ENCODE measurements at places on chromosomes 1 and 21. TPM values are rescaled to one million over a fixed set of nuclear protein-coding genes. Genes with fewer than 3 reads are reported as not detected.

The FAM131C gene
- total RNA-seq: 0.81 TPM

The SPATA6 gene
- 31.4 TPM for total RNA-seq

The SHE gene
- total RNA-seq: 10.2 TPM

The YIPF1 gene
- 17.8 TPM for total RNA-seq

The LYPD8 gene
- total RNA-seq: 1.1 TPM

The RAB3B gene
- total RNA-seq: 4.3 TPM

The AMY2A gene
- total RNA-seq: 8.4 TPM

The LRP8 gene
- total RNA-seq: 1.2 TPM

- DNase-seq: no peak
Observed at GRCh38 chr1:67555461-67556296, 125.5 kb upstream of the SERBP1 start.

GRCh38 chr1:184157394-184157742 is 105.8 kb downstream of the TSEN15 start:
- no peak for DNase-seq

DNA sequence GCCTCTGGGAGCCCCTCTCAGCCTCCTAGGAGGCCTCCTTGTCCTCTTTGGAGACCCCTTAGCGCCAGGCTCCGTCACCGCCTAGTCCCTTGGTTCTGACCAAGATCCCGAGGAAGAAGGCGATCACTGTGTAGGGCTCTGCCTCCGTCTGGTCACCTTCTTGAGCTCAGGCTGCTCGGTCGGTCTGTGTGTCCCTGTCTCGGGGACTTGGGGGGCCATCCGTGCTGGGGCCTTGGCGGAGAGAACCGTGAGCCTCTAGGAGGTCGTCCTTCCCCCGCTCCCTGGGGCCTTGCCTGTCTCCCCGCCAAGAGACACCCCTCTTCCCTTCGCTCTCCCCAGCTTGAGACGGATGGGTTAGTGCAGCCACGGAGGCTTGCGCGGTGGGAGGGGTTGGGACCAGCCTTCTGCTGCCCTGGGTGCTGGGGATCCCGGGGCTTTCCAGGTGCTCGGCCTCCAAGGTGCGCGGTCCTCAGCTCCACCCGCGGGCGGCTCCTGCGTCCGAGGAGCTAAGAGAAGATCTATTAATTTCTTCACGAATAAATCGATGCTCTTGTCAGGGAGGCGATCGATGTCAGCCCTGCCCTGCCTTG is 701 bp upstream of the INSRR start:
- no peak for DNase-seq

DNA sequence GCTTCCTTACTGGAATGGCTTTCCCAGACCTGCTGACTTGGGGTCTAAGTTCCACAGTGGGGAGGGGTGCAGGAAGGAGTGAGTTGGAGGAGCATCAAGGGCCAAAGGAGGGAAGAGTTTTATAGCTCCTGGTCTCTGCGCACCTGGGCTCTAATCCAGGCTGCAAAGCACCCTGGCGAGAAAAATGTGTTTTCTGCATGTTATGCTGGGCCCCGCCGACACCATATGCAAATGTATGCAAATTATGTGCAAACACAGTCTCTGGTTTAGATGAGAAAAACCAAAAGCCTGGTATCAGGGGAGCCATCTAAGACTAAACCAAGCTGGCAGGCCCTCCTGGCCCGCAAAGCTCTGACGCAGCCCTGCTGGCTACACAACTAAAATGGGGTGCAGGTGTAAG is 95.0 kb downstream of the VWA5B1 start:
- DNase-seq: no peak

DNA sequence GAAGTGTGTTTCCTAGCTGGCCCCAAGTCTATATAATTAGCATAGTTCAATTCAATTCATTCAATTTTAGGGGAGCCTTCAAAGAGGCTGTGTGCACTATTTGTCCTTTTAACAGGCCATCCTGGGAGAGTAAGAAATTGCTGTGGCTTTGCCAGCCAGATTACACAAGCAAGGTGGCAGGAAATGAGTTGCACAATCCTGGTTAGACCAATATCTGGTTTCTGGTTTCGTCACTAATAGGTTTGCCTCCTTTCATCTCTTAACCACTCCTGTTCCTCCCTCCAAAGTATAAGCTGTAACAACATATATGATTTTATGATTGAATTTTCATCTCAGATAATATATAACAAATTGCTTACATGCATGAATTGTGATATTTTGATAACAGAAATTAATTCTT is 84.1 kb upstream of the NEGR1 start:
- no peak for DNase-seq

- no peak for DNase-seq
Observed at GRCh38 chr1:210535761-210536160, 207.1 kb downstream of the HHAT start.

- no peak for DNase-seq
Observed at GRCh38 chr1:158969855-158970254, 38.5 kb downstream of the PYHIN1 start.

- DNase-seq: no peak
Observed at GRCh38 chr1:174693085-174693484, 245.3 kb downstream of the GPR52 start.

GRCh38 chr1:44777969-44778635 is 2.8 kb downstream of the RPS8 start:
- no peak for DNase-seq

- no peak for DNase-seq
Observed at GRCh38 chr1:162530307-162530987, 31.1 kb upstream of the UAP1 start.

DNA sequence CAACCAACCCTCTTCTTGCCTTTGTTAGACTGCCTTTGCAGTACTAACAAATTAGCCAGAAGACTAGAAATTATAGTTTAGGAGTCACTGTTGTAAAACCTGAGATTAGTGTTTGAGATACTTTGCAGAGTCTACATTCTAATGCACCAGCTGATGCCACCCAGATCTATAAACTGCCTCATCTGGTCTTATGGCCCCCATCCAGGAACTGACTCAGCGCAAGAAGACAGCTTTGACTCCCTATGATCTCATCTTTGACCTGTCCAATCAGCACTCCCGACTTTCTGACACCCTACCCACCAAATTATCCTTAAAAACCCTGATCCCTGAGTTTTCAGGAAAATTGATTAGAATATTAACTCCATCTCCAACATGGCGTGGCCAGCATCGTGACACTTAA is 334.6 kb downstream of the RGS7 start:
- DNase-seq: no peak

DNA sequence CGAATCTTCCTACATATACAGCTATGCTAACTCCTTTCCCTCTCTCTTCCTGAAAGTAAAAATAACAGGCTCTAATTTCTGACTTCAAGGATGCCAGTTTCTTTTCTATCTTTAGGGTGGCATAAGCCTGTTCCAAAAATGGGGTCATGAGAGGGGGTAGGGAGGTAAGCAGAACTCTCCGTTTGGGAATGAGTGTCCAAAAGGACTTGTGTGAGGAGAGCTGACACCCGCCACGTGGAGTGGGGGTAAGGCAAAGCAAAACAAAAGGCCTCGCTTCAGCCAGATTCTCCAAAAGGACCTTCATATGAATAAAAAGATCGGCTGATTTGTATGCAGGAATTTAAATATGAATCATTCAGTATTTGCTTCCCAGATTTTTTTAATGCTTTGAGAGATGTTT is 28.6 kb downstream of the PLPPR4 start:
- no peak for DNase-seq

- no peak for DNase-seq
Observed at GRCh38 chr1:93665015-93665414, 16.6 kb downstream of the BCAR3 start.

GRCh38 chr1:229984310-229984991 is 82.6 kb upstream of the GALNT2 start:
- no peak for DNase-seq

GRCh38 chr1:200634261-200635122 is 13.9 kb upstream of the KIF14 start:
- DNase-seq: no peak

- DNase-seq: no peak
Observed at GRCh38 chr1:102190429-102190828, 193.7 kb upstream of the OLFM3 start.

DNA sequence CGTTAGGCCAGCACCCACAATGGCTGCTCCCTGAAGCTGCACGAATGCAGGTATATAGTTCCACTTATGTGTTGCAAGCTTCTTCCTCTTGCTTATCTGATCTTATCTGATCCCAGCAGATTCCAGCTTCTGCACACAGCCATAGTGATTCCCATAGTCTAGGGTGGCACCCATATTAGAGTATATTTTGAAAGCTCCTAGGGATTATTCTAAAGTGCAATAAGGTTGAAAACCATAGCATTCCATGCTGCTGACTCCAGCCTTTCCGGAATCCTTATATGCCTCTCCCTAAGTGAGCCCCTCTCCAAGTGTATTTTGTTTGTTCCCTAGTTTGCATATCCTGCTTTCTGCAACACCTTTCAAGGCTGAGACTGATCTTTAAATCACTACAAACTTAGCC is 432.0 kb downstream of the SETD4 start:
- DNase-seq: no peak

DNA sequence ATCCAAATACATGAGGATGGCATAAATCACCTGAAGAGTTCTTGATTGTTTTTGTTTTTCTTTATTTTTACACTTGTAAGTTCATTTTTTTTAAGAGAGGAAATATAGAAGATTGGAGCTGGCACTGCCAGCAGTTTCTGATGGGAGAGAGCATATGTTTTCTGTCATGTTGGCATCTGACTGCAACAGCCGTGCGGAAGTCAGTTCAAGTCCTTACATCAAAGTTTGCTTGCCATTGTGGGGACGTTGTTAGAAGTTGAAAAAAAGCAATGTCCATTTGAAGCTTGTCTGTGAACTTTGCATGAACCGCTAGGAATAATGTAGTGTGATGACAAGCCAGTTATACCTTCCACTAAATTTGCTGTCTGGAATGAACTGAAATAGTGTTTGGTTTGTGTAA is 126.5 kb upstream of the USH2A start:
- no peak for DNase-seq

DNA sequence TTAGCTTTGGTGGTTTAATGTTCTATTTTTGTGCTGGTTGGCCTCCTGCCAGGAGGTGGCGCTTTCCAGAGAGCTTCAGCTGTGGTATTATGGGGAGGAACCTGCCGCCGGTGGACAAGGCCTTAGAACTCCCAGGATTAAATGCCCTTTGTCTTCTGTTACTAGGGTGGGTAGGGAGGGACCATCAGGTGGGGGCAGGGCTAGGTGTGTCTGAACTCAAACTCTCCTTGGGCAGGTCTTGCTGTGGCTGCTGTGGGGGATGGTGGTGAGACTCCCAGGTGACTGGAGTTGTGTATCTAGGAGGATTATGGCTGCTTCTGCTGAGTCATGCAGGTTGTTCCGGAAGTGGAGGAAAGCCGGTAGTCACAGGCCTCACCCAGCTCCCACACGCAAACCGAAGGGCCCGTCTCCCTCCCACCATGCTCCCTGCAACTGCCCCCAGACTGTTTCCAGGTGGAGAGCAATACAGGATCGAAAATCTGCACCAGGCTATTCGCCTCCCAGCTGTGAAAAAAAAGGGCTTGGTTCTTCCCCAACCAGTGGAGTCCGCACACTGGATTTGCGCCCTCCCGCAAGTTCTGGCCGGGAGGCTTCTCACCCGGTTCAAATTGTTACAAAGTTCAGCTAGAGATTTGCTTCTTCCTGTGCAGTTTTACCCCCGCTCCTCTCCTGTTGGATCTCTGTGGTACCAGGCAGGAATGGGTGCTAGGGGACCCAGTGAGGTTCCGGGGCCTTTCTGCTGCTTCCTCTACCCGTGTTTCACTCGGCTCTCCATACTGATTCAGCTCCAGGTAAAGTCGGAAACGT is 220.5 kb downstream of the CENPF start:
- no peak for DNase-seq

DNA sequence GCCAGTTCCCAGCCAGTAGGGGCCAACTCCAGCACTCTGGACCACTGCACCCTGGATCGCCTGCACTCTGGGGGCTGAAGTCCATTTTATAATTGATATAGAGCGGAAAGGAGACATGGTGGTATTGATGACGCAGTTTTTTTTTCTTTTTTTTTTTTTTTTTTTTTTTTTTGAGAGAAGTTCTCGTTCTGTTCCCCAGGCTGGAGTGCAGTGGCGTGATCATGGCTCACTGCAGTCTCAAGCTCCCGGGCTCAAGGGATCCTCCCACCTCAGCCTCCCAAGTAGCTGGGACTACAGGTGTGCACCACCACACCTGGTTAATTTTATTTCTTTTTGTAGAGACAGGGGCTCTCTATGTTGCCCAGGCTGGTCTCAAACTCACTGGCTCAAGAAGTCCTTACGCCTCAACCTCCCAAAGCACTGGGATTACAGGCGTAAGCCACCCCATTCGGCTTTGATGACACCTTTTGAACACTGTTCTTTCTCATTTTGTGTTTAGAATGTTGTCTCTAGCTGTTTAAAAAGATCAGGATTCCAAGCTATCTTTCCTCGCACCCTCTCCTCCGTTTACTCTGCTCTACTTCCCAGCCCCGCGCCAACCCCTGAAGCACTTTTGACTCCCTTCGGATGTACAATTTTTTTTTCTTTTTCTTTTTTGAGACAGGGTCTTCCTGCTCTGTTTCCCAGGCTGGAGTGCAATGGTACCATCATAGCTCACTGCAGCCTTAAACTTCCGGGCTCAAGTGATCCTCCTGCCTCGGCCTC is 960 bp downstream of the MX2 start:
- DNase-seq: no peak

- DNase-seq: no peak
Observed at GRCh38 chr1:183019860-183020259, 3.4 kb upstream of the LAMC1 start.

GRCh38 chr1:164604541-164604940 is 45.6 kb downstream of the PBX1 start:
- no peak for DNase-seq

DNA sequence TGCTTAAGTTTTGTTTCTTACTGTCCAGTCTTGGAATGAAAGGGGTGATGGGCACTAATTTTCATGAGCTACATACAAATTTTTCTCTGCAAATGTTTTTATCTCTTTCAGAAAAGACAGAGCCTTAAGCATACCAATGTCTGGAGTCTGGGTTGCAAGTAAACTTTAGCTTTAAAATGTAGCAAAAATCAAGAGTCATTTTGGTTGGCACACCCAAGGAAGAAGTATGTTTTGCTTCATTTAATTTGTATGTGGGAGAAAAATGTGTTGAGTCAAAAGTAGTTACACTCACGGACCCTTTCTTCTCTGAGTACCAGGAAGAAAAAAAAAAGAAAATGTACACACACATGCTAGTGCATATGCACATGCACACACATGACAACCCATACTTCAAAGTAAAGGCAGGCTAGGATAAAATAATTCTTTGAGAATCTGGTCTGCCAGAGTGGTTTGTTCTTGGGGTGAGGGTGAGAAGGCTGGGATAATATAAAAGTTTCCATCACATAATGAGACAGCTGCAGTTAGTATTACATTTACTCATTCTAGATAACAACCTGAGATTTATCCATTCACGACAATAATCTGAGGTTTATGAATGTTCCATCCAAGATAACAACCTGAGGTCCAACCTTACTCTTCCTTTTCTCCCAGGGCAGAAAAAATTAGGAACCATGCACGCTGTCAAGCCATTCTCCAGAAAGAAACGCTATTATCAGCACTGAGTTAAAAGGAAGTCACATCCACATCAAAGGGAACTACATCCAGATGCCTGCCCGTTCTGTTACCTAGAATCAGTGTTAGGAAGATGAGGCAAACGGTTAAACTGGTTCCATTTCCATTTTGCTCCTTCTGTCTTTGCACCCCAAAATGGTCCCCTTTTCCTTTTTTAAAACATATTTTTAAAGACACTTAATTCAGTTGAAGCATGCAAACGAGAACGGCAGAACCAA is 9.3 kb downstream of the DPYD start:
- no peak for DNase-seq
